ENCODE measurements at places on chromosomes 6 and 20.

DNA sequence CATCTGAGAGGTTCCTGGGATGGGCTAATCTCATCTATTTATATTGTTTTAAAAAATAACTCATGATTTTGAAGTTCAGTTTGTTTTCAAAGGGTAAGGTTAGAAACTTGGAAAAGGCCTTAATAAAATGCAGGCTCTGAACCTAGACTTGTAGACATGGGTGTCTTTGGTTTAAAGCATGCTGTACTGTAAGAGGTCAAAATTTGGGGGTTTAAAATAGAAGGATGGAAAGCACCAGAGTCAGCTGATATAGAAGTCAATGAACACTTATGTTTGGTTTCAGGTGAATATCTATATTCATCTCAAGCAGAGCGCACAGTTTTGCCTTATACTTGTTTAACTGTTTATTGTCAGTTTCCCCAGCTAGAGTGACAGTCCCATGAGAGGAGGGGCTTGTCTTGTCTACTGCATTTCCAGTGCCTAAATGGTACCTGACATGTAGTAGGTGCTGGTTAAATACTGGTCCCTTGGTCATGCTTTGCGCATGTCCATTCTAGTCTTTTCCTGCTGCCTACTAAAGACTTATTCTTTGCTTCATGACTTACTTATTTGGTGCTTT lies 112.3 kb upstream of the DTNBP1 start:
- no peak for DNase-seq

DNA sequence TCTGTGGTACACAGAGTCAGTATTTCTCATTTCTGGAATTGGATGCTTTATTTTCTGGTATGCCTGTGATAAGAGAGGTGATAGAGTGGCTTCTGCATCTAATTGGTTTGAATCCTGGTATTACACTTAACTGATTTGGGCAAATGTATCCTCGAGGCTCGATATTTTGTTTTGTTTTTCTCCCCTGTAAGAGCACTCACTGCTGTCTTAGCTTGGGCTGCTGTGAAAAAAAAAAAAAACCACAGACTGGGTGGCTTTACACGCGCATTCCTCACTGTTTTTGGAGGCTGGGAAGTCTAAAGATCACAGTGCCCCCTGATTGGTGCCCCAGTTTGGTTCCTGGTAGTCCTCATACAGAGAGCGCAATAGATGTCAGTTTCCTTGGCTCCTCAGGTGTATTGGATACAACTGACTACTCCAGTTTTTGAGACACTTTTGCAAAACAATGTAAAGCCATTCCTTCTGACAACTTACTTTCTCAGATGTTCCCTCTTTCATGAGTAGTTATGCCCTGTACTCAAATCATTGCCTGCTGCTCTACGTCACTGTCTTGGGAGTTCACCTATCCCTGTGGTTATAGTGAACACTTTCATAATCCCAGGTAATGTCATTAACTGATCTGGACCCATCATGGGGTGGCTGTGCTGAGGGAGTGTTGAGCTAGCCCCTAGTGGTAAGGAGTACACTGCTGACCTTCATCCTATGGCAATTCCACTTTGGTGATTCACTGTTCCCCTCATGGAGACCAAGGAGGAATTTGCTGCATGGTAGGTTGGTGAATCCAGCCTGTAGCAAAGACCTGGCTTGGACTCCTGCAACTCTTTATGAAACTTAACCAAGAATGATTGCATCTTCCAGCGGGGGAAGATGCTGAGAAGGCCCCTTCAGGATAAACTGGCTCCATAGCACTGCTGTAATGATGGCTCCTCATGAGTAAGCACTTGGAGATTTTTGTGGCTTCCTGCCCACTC lies 3.5 kb upstream of the ACAT2 start:
- DNase-seq, result no peak

GRCh38 chr6:156773476-156773875 lies 3.7 kb upstream of the ARID1B start:
- DNase-seq, result no peak

DNA sequence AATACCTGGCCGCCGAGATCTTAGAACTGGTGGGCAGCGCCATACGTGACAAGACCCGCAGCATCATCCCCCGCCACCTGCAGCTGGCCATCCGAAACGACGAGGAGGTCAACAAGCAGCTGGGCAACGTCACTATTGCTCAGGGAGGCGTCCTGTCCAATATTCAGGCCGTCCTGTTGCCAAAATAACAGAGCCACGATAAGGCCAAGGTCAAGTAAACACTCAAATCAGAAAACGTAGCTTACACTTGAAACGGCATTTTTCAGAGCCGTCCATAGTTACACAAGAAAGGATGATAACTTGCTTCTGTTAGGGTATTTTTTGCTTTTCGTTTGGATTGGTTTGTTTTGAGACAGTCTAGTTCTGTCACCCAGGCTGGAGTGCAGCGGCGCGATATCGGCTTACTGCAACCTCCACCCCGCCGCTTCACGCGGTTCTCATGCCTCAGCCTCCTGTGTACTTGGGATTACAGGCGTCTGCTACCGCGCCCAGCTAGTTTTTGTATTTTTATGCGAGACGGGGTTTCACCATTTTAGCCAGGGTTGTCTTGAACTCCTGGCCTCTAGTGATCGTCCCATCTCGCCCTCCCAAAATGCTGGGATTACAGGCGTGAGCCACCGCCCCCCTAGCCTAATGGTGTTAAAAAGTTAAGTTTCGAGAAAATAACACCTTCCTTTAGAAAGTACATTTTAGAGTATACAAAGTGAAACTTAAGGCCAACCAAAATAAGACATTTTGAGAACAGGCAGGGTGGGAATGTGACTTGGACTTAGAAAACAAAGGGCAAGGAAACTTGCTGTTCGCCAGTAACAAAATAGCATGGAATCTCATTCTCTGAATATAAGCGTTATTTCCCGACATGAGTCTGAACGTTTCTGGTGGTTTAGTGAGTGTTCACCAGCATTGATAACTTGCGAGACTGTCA lies 42.8 kb upstream of the HFE start:
- no peak for DNase-seq

DNA sequence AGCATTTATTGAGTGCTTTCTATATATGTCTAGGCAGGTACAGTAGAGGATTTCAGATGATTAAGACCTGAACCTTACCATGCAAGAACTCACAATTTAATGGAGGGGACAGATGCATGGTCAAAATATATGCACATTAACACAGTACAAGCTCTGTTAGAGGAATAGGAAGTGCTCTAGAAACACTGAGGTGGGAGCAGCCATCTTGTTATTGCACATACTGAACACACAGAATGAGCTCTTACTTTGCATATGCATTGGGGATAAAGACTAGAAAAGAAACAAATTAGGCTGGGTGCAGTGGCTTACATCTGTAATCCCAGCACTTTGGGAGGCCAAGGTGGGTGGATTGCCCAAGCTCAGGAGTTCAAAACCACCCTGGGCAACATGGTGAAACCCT lies 438.3 kb downstream of the UTRN start:
- no peak for DNase-seq

DNA sequence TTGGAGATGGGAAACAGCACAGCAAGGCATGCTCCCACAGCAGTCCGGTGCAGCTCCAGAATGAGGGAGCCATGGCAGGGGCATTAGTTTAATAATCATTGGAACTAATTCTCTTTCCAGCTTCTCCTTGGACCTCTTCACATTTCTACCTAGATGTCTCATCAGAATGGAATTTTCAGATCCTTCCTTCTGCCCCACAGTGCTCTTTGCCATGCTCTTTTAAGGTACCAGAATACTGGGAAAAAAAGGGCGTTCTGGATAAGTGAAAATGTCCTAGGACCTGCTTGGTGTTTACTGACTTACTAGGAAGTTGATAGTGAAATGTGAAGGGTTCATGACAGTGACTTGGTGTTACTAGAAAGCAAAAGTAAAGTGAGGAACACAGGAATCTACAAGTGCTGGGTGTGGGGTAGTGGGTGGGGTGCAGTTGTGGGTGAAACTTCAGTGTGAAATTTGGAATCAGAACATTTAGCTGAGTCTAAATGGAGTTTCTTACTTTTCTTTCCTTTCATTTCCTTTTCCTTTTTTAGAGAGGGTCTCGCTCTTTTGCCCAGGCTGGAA lies 207.1 kb downstream of the ARID1B start:
- DNase-seq, result no peak

DNA sequence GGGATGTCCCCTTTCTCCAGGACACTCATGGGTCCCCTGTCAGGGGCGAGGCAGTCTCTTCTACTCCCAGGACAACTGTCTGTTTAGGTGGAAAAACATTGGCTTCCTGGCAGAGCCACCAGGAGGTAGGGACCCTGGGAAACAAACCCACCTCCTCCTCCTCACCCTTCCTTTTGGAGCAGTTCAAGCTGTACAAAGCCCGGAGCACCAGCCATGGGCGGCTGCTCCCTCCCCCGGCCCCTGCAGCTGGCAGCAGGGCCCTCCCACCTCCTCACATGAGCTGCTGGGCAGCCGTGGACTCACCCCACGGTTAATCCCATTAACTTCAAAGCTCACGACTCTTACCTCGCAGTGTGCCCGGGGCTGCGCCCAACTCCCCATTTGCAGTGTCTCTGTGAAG lies 48.6 kb downstream of the CDH4 start:
- DNase-seq, result no peak

- no peak for DNase-seq
Observed at GRCh38 chr20:64140061-64140931, 24.0 kb upstream of the MYT1 start.

DNA sequence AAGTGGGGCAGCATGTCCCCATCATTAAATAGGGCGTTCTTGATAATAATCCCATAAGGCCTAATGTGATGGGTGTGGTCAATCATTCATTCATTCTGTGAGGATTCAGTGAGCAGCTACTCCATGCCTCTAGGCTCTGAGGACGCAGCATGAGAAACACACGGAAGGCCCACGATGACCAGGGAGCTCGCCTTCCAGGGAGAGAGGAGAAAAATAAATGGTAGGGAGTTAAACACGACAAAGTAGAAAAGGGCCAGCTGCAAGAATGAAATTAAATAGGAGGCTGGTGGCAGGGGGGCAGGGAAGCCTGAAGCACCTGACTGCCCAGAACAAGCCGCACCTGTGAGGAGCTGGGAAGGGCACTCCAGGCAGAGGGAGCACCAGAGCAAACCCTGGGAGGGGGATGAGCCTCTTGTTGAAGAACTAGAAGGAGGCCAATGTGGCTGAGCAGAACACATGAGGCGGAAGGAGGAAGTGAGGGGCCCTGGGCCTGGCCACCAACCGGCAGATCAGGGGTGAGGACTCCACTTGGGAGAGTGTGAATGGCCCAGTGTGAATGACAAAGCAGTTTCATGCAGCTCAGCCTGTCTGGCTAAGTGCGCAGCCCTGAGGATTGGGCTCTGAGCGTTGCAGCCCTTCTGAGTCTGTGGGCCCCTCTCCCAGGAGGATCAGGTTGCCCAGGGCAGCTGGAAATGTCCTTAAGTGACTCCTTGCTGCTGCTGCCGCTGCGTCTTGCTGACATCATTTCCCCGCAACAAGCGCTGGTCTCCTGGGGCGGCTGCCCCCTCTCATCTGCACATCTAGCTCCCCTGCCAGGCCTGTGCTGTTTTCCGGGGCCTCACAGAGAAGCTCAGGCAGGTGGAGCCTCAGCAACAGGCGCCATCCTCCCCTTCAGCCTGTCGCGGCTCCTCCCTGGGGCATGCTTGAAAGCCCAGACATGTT lies 99.9 kb downstream of the CDH26 start:
- no peak for DNase-seq

DNA sequence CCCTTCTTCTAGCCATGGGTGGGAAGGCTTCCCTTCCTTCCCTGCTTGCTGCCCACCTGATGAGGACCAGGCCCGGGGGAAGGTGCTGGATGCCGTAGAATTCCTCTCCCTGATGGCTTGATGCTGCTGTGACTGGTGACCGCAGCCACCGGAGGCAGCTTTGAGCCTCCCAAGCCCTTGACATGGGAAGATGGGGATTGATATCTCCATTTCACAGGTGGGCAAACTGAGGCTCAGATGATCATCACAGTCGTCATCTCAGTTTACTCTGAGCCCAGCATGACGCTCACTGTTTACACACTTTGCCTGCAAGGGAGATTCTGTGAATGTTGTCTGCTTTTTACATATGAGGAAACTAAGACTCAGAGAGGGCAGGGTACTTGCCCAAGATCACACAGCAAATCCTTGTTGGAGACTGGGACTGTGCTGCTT lies 43.9 kb downstream of the SRC start:
- no peak for DNase-seq

- DNase-seq, result no peak
Observed at GRCh38 chr6:1709234-1709641, 99.5 kb downstream of the FOXC1 start.

- peak; percentile 8 for DNase-seq
Observed at GRCh38 chr6:5135788-5136376, 50.7 kb downstream of the PPP1R3G start.

DNA sequence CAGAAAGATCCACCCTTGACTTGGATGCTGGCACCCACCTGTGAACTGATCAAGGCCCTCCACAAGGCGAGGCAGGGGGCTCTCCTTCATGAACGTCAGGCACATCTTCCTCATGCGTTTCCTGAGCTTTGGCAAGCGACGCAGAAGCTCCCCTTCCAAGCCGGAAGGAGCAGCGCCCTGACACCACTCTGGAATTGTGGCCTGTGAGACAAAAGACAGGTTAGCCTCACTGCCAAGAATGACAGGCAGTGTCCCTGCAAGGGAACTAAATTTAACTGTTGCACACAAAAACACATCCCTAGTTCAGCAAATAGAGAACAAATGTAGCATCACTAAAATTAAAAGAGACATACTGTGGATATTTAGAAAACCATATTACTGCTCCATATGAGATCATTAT lies 42.0 kb upstream of the LYRM2 start:
- DNase-seq, result no peak

- no peak for DNase-seq
Observed at GRCh38 chr6:83480470-83480869, 31.9 kb upstream of the PRSS35 start.

- no peak for DNase-seq
Observed at GRCh38 chr6:13006578-13007300, 290.2 kb downstream of the PHACTR1 start.

GRCh38 chr6:45378334-45378926 lies 696 bp upstream of the SUPT3H start:
- no peak for DNase-seq

DNA sequence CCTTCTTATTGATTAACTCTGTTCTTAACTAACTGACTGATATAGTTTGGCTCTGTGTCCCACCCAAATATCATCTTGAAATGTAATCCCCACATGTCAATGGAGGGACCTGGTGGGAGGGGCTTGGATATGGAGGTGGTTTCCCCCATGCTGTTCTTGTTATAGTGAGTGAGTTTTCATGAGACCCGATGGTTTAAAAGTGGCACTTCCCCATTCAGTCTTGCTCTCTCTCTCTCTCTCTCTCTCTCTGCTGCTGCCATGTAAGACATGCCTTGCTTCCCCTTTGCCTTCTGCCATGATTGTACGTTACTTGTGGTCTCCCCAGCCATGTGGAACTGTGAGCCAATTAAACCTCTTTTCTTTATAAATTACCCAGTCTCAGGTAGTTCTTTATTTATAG lies 81.8 kb upstream of the SPACA1 start:
- DNase-seq, result no peak

- no peak for DNase-seq
Observed at GRCh38 chr6:157079771-157080170, 243.5 kb downstream of the TMEM242 start.

DNA sequence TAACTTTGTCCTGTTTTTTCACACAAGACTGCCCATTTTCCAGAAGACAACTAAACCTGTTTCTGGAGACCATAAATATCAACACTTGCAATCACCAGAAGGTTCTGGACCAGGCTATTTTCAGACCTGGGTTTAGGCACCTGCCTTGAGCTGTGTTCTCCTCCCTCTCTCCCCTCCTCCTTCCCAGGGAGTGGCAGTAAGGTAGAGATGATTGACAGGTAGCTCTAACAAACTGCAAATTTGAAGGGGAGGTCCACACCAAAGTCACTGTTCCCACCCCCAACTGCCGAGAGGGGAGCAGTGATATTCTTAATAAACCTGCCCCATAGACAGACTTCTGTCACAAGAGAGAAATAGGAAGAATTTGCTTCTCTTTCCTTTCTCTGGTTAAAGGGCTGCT lies 91.2 kb upstream of the BACH2 start:
- no peak for DNase-seq

Data from activated T-helper 1 cell treated with anti-CD3 and anti-CD28 coated beads, Interleukin-2, amount 50 U/mL, for 16 hours (primary cell).